CMK (cell line): ENCODE measurements at places on chromosomes 11 and 22.

DNA sequence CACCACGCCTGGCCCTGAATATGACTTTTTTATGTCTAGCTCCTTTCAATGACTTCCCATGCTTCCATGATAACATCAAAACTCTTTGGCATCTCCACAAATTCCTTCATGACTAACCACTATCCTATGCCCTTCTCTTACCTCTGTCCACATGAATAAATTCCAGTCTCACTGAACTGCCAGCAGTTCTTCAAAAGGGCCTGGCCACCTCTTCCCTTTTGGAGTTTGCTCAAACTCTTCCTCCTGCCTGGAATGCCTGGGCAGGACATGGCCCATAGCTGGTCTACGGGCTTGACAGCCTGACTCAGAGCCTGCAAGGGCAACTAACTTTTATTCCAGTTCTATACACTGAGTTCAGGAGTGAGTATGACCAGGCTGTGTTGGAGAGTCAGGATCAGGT, 41.8 kb upstream of the ZBTB16 start:
- DNase-seq = no peak

- DNase-seq = no peak
These were observed 1336.9 kb downstream of the BRD1 start for GRCh38 chr22:48490500-48491411.

- DNase-seq = no peak
These were observed 32.8 kb downstream of the MS4A2 start for GRCh38 chr11:60121264-60121663.

- DNase-seq = no peak
These were observed 997 bp downstream of the UBE2L3 start for GRCh38 chr22:21568347-21569075.

GRCh38 chr11:81112718-81113117, 1620.9 kb downstream of the FAM181B start:
- DNase-seq = no peak

DNA sequence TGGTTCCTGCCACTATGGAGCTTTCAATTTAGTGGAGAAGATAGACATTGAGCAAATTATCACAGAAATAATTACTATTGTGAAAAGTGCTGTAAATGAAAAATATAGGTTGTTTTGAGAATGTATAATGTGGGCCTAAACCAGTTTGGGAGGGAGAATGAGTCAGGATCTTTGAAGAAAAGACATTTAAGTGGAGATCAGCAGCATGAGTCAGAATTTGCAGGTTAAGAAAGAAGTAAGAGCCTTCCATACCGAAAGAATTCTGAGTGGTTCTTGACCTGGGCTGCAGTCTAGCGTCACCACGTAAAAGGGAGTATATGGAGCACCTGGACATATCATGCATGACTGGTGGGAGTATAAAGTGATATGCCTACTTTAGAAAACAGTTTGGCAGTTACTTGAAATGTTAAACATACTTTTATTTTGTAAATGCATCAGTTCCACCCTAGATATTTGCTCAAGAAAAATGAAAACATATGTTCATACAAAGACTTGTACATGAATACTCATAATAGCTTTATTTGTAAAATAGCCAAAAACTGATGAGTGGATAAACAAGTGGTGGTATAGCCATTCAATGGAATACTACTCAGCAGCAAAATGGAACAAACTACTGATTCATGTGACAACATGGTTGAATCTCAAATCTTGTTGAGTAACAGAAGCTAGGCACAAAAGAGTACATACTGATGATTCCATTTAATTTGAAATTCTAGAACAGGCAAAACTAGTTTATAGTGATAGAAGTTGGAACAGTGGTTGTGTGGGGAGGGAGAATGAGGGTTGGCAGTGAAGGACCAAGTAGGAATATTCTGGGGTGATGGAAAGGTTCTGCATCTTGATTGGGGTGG, 99.2 kb downstream of the STIM1 start:
- no peak for DNase-seq

- DNase-seq = no peak
These were observed 9.6 kb downstream of the FAM118A start for GRCh38 chr22:45319324-45319685.

DNA sequence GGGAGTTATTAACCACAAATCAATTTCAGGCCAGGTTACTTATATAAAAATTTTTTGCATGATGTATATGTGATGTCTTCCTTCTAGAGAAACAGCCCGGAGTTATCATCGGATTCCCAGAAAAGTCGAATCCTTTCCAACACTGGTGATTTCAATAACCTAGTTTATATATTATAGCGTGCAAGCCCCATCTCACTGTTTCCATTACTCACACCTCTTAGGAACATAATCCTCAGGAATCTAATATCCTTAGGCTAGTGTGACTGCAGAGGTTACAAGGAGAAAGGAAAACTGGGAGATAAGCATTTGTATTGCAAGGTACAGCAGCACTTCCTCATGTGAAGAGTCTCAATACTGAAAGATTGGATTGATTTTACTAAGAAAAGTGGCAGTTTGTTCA, 20.3 kb downstream of the ARHGAP20 start:
- DNase-seq = no peak

DNA sequence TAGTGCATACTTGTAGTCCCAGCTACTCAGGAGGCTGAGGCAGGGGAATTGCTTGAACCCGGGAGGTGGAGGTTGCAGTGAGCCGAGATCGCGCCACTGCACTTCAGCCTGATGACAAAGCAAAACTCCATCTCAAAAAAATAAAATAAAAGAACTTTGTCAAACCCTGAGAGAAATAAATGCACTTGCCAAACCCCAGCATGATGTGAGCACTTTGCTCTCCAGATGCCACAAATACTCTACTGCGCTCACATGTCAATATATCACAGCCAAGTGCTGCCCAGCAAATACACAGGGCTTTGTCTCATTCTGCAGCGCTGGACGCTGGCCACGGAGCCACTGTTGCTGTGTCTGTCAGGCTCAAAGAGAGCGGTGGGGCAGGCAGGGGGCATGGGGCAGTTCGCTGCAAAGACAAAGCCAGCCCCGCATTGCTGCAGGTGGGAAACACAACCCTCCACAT, 45.1 kb downstream of the AHNAK start:
- no peak for DNase-seq

DNA sequence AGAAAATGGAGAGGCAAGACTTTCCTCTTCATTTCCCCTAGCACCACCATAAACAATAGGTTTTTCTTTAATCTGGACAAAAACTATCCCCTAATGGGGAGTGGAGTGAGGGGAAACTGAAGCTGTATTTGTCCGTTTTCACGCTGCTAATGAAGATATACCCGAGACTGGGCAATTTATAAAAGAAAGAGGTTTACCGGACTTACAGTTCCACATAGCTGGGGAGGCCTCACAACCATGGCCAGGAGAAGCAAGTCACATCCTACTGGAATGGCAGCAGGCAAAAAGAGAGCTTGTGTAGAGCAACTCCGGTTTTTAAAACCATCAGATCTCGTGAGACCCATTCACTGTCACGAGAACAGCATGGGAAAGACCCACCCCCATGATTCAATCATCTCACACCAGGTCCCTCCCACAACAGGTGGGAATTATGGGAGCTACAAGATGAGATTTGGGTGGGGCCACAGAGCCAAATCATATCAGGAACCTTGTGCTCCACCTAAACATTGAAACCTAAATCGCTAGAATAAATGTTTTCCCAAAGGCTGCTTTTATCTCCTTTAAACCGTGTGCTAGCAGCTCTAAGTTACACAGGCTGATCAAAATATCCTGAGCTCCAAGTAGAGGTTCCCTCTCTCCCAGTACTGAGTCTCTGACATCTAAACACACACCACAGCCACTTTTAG, 4.3 kb downstream of the UBQLN3 start:
- no peak for DNase-seq

DNA sequence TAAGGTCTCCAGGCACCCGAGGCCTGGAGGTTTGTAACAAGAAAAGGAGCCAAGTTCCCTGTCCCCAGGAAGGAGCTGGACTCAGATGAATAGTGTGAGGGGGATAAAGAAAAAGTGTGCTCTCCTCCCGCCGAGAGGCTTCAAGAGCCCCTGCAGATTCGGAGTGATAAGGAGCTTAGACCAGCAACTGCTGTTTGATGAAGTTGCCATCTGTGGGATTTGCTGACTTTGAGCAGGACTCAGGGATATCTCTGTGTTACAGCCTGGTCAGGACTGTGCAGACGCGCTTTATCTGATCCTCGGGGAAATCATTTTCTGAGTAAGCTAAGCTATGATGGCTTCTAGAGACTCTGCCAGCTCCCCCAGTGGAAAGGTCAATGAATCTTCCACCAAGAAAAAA, 1017.0 kb downstream of the TBC1D22A start:
- no peak for DNase-seq

DNA sequence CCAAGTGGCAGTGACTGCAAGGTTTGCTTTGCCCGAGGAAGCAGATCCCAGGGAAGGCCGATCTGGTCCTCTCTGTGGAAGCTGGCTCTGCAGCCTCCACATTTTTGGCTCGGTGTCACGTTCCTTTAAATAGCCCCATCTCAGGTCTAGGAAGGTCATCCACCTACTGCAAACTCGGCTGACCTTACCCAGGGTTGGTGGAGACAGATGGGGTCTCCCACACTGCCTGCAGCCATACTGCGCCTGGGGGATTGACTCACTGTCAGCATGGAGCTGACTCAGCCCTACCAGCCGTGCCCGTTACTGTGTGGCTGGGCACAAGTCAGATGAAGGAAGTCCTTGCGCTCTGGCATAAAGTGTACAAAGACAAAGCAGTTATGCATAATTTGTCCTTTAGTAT, 16.9 kb downstream of the CDPF1 start:
- DNase-seq = no peak

DNA sequence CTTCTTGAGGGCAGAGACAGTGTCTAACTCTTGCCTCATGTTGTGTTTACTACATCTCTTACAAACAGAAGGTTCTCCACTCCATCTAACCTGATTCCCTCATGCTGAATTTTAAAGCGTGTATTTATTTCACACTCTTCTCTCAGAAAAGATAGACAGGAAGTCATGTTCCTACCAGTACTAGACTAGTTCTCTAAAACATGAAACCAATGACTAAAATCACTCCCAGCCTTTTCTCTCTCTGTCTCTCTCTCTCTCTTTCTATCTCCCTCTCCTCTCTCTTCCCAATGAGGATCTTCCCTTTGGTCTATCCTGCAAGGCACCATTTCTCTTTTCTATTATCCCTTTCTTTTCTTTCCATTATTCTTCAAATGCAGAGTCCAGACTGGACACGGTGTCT, 391.9 kb upstream of the CADM1 start:
- DNase-seq = no peak

GRCh38 chr11:76237000-76237649, 30.8 kb upstream of the WNT11 start:
- no peak for DNase-seq

GRCh38 chr22:45832959-45833580, 143.9 kb downstream of the WNT7B start:
- no peak for DNase-seq

GRCh38 chr11:65822776-65823528, 10.8 kb upstream of the SNX32 start:
- no peak for DNase-seq

GRCh38 chr11:123202155-123203151, 7.4 kb upstream of the CLMP start:
- DNase-seq = no peak
